Inflammatory macrophage (primary cell): ENCODE measurements at places on chromosomes 1 and 21.
A peak's percentile ranks its signal among the peaks of the same experiment; 100 is the strongest.

GRCh38 chr1:109255678-109256077, 6.3 kb downstream of the CELSR2 start:
- DNase-seq: no peak

DNA sequence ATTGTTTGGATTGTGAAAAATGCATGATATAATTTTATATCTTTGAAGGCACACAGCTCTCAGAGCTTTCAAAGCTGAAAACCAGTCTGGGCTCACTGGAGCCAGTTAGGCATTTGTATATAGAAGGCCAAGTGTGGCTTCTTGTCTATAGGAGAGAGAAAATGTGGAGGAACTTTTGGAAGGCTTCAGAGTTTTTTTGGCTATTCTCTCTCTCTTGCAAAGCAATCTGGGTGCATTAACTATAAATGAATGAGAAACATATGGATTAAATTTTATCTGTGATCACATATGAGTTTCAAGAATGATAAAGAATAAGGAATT, 216.7 kb upstream of the HOOK1 start:
- DNase-seq: no peak

- DNase-seq: no peak
Observed at GRCh38 chr1:156675210-156676113, 1.7 kb downstream of the NES start.

GRCh38 chr1:207280706-207281105, 40.8 kb upstream of the CD55 start:
- no peak for DNase-seq

DNA sequence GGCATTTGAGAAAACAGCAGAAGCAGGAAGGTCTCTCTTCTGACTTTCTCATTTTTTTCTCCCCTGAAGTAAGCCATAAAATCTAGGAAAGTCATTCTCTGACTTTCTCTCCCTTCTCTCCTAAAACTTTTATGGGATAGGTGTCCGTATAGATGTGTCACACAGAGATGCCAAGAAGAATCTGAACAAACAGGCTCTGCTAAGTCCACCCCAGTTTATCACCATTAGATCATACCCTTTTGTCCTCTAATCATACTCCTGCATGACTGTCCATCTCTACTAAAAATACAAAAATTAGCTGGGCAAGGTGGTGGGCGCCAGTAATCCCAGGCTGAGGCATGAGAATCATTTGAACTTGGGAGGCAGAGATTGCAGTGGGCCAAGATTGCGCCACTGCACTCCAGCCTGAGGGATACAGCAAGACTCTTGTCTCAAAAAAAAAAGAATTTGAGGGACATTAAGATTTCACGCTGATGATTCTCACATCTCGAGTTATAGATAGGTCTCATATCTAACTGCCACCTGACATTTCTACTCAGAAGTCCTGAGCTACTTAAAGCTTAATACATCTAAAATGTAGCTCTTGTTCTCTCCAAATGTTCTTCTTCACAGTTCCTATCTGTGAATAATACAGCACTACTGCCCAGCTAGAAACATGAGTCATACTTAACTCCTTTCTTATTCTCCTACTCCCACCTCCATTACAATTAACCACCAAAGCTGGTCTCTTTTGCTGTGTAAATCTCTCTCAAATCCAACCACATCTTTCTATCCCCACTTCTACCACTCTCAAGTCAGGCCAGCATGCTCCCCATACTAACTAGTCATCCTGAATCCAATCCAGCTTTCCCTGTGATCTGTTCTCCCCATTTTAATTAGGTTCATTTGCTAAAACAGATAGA, 47.7 kb downstream of the ZNF644 start:
- no peak for DNase-seq

GRCh38 chr1:77281491-77282186, at the start of gene AK5:
Gene AK5, plus strand, starts transcription at chr1:77282019. Its CDS starts 295 bp downstream, at chr1:77282314.
- no peak for DNase-seq

DNA sequence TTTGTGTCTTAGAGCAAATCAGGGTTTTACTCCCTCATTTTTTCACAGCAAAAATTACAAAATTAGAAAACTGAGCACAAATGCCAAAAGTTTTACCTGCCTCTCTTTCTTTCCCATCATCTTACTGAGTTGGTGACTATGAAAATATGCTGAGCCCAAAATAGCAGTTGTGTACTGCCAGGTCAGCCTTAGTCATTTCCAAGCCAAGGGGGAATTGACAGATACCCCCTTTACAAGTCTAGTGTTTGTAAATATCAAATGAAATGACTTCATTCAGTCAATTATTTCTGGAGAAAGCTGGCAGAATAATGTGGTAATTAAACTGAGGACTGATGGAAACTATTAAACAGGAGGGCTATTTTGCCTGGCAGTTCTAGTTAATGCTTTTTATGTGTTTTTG, 11.4 kb upstream of the GORAB start:
- DNase-seq: no peak

DNA sequence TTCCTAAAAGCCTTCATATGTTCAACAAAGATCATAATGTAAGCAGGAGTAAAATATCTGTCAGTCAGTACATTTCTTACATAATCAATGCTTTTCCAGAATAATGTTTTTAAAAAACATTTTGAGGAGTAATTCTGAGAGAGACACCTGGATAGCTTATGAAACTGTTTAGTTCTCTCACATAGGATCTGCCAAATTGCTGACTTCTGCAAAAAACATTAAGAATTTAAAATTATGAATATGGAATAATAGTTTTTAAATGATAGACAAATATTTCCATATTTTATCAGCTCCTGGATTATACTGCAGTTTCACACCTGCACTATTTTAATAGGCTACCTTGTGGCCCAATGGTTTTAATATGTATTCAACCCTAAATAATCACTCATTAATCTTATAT, 142.7 kb upstream of the RUNX1 start:
- no peak for DNase-seq

GRCh38 chr21:15820852-15821379, 91.1 kb downstream of the USP25 start:
- no peak for DNase-seq

GRCh38 chr21:45508607-45509565, 33.4 kb downstream of the SLC19A1 start:
- no peak for DNase-seq

DNA sequence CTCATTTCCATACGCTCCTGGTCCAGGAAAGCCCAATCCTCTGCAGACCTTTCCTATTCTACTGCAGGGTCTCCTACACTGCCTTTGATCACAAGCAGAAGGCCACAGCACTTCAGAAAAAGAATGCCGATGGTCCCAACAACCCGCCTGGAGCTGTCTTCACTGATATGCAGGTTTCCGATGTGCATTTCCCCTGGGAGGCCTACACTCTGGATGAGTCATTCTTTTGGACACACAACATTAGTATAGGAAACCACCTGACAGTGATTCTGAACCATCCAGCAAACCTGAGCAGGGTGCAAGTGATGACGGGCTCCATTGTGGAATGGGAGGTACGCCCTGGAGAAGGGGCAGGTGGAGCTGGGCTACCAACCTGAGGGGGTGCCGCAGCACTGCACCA, 15.0 kb downstream of the PCAT6 start:
- DNase-seq: no peak

DNA sequence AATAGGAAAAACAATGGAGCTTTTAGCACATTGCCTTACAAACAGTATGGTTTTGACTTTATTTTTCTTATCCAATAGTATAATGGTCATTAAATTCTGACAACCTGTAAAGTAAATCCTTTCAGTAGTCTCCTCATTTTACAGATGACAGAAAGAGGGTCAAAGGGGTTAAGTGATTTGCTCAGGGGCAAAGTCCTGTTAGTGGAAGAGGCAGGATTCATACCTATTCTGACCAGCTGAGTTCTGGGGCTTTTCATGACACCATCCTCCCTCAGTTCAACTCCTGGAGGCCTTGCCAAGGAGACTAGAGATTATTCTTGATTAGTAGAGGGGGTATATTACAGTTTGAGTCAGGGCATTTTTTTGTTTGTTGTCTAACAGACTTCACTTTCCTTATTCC, 278.7 kb upstream of the DUSP10 start:
- DNase-seq: no peak

- DNase-seq: no peak
Observed at GRCh38 chr1:56060906-56061305, 518.5 kb downstream of the PLPP3 start.

DNA sequence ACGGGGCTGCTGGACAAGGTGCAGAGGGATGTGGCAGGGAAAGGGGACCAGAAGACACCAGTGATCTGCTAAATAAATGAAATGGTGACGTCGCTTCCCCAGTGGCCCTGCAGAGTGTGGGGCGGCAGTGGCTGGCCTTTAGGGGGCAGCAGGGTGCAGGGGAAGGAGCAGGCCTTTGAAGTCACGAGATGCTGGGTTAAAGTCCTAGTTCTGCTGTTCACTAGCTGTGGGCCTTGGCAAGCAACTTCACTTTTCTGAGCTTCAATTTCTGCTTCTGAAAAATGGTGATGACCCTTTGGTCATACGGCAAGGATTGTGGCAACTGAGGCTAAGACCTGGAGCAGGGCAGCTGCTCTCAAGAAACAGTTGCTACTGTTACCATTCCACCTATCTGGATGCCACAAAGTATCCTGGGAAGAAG, 9.2 kb upstream of the GALE start:
- DNase-seq: peak; percentile 95

DNA sequence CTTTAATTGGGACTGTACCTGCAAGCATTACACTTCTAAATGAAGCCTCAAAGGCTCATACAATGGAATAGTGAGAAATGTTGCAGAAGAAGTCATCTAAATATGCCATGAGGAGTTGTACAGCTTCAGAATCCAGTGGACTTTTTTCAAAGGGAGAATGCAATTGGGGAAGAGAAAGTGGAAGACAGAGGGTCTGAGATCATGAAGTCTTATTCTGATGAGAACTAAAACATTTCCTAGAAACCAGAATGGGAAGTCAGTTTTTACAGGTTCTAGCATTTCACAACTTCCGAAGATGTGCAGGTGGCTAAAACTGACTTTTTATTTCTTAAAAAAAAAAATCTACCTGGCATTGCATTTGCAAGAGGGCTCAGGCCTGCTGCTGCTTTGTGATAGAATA, 424.4 kb upstream of the RUNX1 start:
- DNase-seq: peak; percentile 82
